ENCODE measurements at places on chromosomes 1 and 21.

- no peak for DNase-seq
Observed at GRCh38 chr1:207331354-207332313, 10.2 kb downstream of the CD55 start.

DNA sequence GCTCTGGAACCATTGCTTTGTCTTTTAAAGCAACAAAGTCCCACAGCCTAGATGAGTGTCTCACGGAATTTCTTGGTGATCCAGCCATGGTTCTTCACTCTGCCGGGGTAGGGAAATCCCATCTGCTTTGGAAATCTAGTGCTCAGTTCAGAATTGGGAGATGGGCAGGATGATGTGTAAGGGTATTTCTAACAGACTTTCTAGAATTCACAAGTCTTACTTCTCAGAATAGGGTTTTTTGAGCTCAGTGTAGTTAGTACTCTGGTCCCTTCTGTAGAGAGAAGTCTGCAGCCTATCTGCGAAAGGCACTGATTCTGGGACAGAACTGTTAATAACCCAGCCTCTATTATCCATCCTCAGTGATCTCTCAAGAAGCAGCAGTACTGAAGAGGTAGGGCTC, 25.3 kb downstream of the GABPA start:
- DNase-seq, result no peak

DNA sequence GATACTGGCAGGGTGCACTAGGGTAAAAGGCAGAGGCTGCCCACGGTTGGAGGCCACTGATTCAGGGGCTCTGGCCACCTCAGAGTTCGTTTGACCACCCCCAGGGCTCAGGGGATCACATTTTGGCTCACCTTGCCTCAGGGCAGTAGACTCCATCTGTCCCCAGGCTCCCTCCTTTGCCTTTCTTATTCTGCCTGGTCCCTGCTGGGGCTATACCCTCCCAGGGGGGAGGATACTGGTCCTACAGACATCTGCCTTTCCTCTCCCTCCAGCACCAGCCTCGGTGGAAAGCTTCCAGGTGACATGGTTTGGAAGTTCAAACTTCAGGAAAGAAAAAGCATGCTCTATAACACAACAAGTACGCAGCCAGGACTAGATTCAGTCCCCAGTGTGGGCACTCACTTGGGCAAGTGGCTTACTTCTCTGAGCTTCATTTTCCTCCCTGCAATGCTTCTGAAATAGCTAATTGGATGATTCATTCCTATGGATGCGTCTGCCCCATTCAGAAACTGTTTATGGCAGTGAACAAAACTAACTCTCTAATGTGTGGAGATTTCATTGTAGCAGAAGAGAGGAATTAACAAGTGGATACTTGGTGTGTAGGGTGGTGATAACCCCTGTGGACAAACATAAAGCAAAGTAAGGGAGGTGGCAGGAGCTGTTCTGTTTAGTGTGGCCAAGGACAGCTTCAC, 154.8 kb downstream of the TRABD2B start:
- no peak for DNase-seq

DNA sequence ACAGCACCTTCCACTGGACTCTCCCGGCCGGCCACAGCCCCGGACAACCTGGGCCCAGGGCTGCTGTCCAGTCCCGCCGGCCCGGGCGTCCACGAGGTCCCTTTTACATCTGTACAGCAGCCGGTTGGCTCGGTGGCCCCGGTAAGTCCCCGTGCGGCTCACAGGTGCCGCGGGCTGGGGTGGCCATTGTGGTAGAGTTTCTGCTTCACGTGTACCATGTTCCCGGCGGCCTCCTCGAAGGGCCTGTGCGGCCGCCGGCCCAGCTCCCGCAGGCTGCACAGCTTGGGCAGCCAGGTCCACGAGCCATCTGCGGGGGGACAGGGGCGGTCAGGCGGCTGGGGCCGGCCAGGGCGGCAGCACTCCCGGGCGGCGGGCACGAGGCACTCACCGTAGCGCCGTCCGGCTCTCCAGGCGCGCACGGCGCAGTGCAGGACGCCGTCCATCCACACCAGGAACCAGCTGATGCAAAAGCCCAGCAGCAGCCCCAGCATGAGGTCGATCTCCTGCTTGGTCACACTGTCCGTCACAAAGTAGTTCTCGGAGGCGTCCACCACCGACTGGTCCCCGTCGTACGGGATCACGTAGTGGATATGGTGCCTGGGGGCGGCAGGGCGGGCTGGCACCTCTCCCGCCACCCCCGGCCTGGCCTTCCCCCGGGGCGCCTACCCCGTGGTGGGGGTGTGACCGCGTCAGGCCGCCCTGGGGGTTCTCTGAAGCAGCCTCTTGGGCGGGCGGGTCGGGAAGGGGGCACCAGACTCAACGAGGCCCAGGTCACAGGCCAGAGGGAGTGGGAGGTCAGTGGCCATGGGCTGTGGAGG, 5.0 kb downstream of the TMEM240 start:
- no peak for DNase-seq

- DNase-seq, result no peak
Observed at GRCh38 chr1:18417316-18418269, 63.1 kb upstream of the KLHDC7A start.
